ENCODE measurements at places on chromosomes 4 and X.

DNA sequence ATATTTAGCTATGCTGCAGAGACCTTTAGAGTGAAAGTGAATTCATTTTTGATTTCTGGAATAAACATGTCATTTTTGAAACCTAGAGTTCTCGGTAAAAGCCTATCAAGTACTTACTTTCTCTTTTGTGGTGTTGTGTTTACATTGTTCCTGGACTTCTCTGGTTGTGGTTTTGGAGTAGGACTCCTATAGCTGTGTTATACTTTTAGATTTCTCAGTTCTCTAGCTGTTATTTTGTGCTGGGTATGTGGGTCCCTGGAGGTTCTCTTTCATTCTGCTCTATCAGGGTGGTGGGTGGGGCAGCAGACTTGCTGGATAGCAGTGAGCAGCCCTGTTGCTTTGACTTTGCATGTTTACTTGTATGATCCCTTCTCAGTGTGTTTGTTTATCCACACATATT lies 25.6 kb upstream of the MSMO1 start:
- no peak for DNase-seq

GRCh38 chr4:47155919-47156318 lies 124.6 kb downstream of the GABRB1 start:
- no peak for DNase-seq

- no peak for DNase-seq
Observed at GRCh38 chr4:180953572-180953971, 1289.6 kb upstream of the TENM3 start.

DNA sequence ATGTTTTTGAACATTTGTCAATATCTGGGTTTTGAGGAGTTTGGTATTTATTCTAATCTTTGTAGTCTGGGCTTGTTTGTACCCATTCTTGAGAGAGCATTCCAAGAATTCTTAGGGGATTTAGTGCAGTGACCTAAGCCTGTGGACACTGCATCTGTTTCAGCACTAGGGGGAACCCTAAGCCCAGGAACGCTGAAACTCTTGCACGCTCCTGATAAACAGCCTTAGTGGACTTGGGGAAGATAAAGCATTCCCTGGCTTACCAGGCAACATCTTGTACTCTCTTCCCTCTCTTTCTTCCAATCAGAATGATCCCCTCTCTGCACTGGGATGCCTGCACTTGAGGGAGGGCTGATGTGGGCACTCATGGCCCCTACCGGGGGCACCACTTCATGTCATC lies 654.9 kb upstream of the HTR2C start:
- DNase-seq = peak; percentile 5

DNA sequence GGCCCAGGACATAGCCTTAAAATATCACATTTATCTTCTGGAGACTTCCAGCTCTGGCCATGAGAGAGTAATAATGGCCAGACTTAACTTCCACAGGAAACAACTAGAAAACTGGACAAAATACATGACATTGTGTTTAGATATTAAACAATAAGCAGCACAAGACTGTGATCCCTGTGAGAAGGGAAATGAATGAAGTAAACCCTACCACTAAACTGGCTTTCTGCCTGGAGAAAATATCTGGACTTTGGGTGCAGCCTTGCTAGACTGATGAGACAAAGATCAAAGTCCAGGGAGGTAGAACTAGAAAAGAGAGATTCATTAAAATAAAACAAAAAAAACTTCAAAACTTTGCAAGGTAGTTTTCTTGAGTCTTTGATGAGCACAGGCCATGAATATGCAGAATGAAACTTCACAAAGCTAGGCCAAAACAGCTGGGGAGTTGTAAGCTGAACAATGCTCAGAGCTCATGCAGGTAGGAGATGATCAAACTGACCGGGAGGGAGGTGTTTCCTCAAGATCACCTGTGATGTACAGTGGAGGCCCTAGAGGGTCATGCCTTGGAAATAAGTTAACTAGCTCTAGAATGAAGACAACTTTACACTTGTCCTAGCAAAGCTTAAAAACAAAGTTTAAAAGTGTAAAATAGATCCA lies 147.0 kb upstream of the SH3RF1 start:
- no peak for DNase-seq

- no peak for DNase-seq
Observed at GRCh38 chr4:184100297-184100885, 117.3 kb downstream of the ENPP6 start.

GRCh38 chrX:72073633-72074032 lies 58.1 kb downstream of the RTL5 start:
- DNase-seq = no peak

GRCh38 chrX:24026432-24026831 lies 554 bp downstream of the KLHL15 start:
- no peak for DNase-seq

DNA sequence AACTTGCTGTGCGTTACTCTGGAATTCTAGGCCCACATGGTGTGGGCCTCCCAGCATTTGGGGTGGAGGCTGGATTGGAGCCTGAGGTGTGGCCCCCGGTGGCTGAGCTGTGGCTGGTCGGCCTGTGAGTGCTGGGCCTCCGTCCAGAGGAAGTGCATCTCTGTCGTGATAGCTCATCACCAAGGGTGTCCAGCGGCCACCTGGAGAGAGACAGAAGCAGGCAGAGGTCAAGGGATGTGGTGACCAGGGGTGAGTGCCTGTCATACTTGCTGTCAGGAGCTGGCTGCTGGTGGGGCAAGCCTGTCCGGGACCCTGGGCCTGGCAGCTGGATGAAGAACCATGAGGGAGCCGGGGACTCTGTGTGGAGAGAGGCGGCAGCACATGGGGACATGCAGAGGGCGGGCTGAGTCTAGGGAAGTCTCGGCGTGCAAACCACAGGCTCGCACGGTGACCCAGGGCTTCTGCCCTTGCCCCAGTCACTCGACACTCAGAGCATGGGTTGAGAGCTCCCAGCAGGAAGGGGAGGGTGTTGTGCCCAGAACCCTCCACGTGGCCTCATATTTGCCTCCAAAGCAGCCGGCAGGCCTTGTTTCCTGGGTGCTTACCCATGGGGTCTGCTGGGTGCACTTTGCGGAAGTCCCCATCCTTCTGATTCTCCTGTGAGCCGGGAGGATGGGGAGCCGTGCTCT lies 6.2 kb downstream of the SORCS2 start:
- no peak for DNase-seq

DNA sequence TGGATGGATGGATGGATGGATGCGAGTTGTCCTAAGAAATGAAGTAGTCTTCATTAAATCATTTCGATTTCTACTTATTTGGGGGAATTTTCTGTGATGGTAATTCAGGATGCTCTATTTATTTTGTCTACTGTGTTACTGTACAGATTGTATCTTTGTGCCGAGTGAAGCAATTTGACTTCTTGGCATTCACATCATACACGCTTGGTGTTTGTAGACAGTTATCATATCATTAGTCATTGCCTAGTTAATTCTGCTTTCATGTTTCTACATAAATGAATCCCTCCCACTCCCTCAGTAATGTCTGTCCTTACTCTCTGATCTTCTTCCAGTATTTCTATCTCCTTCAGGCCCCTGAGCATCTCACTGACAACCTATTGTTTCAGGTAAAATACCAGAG lies 64.0 kb downstream of the RASGEF1B start:
- no peak for DNase-seq

DNA sequence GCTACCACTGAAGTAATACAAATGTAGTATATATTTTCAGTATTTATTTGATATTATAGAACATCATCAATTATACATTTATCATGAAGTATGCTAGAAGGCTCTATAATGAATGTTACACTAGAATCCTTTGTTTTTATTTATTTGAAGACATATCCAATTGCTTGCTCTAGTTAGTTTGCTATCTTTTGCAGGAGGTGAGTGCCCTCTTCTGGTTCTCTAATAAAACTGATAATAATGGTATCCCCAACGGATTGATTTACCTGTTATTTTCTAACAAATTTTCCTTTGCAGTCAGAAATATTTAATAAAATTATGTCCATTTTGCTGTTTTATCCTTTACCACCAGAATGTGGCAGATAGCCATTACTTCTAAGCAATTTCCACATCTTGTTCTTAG lies 274.3 kb upstream of the TACR3 start:
- DNase-seq = no peak

GRCh38 chr4:108355186-108355901 lies 186.6 kb upstream of the LEF1 start:
- no peak for DNase-seq

- no peak for DNase-seq
Observed at GRCh38 chr4:92344216-92344615, 40.5 kb downstream of the GRID2 start.

- no peak for DNase-seq
Observed at GRCh38 chr4:21118301-21118700, 418.0 kb downstream of the PACRGL start.

GRCh38 chrX:23784470-23785331 lies 1.7 kb downstream of the SAT1 start:
- no peak for DNase-seq

DNA sequence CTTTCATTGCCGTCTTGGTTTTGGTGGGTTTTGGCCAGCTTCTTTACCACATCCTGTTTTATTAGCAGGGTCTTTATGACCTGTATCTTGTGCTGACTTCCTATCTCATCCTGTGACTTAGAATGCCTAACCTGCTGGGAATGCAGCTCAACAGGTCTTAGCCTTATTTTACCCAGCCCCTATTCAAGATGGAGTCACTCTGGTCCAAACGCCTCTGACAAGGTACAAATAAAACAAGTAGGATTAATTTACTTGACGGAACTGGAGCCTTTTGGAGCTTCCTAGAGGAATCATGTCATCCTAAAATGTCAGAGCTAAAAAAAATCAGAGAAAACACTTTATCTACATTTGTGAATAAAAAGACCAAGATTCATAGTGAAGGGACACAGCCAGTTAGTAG lies 66.2 kb upstream of the ATXN3L start:
- no peak for DNase-seq

DNA sequence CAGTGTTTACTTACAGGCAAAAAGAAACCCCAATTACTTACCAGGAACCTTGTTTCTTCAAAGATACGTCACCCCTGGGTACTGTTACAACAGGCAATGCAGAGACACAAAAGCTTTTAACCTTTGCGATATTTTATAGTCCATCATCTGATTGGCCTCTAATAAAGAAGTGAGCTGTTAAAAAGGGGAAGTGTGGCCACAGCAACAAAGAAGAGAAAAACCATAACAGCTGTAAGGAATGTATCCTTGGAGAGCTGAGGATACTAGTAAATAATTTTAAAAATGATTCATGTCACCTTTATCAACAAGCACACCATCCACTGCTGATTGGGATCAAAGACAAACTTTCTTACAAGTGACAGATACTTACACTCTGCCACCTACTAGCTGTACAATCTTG lies 14.1 kb downstream of the GABRA4 start:
- no peak for DNase-seq

DNA sequence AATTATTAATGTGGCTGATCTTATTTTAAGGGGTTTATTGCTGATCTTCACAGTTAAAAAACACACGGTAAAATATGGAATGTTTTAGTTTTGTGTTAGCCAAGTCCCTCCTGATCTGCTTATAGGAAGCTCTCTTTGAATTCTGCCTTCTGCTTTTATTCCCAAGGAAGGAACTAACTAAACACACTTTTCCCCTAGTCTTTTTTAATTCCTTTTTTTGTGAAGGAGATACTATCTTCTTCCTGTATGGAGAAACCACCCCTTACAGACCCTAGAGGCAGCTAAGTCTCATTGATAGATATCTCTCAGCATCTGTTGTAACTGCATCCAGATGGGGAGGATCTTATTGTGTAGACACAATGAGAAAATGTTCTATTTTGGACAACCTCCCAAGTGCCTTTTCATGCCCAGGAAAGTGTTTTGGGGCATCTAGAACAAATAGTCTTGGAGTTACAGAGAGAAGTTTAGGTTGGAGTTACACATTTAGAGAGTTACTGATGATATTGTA lies 64.4 kb downstream of the AFF1 start:
- no peak for DNase-seq

- no peak for DNase-seq
Observed at GRCh38 chr4:1656132-1656531, 28.0 kb downstream of the FAM53A start.

DNA sequence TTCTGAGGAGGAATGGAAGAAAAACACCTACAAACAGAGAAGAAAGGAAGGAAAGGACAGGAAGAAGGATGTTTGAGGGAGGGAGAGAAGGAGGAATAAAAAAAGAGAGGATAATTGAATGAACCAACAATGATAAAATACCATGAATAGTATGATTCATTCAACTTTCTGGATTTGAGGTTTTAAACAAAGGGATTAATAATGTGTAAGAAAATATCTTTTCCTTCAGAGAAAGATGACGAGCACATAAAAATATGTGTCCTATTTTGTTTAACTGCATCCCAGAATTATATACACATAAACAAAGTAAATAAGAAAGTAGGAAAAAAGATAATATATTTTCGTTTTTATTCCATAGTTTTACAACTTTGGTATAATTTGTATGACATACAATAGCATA lies 1380.4 kb downstream of the STIM2 start:
- DNase-seq = no peak

DNA sequence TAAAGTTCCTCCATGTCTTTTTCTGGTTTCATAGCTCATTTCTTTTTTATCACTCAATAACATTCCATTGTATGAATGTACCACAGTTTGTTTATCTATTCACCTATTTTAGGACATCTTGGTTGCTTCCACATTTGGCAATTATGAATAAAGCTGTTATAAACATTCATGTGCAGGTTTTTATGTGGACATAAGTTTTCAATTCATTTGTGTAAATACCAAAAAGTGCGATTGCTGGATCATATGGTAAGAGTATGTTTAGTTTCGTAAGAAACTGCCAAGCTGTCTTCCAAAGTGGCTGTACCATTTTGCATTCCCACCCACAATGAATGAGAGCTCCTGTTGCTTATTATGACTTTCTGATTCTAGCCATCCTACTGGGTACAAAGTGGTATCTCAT lies 36.3 kb upstream of the ZFX start:
- DNase-seq = no peak

GRCh38 chr4:6231663-6232165 lies 31.4 kb upstream of the JAKMIP1 start:
- no peak for DNase-seq

- no peak for DNase-seq
Observed at GRCh38 chrX:13121020-13121555, 76.7 kb upstream of the FAM9C start.

DNA sequence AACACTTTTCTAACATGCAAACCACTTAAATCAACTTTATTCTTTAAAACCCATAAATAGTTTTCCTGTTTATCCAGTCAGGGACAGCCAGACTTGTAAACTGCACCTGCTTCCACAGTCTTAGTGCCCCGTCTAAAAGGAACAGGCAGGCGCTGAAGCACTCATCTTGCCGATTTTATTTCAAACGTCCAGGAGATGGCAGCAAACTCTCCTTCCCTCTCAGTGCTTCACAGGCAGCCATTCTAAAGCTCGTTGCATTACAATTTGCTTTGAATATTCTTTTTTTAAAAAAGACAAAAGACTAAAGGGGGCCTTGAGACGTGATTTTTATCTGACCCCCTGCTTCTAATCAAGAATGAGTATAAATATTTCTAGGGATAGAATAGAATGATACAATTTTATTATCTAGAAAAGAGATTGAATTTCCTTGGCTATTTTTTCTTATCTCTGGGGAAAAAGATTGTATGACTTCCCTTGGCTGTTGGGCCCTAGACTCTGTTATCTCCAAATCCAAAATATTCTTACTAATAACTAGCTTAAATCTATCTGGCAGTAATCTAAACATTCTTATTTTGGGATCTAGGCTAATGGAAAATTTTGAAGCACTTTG lies 93.6 kb upstream of the MYOZ2 start:
- peak; percentile 10 for DNase-seq
